DND-41 (cell line): ENCODE measurements at places on chromosomes 3 and 15.

DNA sequence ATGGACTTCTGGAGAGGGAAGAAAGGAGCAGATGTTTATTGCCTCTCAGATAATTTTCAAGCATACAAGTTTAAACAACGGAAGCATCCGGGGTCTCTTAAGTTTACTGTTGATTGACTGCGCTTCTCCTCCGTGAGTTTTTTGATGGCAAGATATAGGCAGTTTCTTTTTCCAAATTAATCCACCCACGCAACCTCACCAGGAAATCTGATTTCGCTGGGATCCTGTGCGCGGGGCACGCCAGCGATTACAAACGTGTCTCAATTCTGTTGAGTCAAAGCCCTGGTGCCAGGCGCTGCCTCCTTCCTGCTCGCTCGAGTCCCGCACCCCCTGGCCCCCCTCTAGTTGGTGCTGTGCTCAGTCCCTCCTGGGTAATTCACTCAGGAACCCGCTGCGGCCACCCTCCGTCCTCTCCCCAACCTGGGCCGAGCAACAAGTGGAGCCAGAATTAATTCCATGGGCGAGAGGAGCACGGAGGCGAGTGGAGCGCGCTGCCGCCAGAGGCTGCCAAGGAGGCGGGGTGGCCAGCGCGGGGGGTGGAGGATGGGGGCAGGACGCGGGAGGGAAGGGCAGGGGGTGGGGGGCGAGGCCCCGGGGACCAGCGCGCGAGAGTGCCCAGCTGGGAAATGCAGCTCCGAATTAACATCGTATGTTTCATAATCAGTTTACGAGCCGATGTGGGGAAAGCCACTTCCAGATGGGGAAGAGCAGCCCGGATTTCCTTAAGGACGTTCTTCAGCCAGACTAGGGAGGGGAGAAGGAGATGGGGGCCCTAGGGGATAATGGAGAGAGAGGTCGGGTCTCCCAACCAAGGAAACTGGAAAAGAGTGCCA, 6.0 kb downstream of the WNT5A start:
- DNase-seq = no peak

- DNase-seq = no peak
These were observed 35.0 kb upstream of the MGLL start for GRCh38 chr3:127857333-127857732.

GRCh38 chr15:29570121-29570947, 251.9 kb downstream of the TJP1 start:
- no peak for DNase-seq

- DNase-seq = no peak
These were observed 81.4 kb downstream of the DNAJB8 start for GRCh38 chr3:128385080-128385832.

GRCh38 chr3:50665081-50665840, 9.5 kb upstream of the DOCK3 start:
- DNase-seq = no peak

DNA sequence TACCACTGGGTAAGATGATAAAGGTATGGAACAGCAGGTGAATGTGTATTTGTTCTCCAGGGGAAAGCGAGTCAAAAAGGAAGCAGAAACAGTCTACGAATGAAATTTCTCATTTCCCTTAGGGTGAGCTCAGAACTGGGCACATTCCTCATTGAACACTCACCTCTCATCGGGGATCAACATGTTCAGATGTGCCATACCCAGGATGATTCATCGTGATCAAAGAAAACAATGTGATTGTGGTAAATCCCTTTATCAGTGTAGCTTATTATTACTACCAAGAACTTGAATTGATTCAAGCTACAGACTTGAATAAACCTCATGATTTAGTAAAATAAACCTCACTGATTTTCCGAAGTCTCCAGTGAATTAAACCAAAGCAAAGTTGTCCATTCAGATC, 72.1 kb downstream of the GJD2 start:
- DNase-seq = no peak

DNA sequence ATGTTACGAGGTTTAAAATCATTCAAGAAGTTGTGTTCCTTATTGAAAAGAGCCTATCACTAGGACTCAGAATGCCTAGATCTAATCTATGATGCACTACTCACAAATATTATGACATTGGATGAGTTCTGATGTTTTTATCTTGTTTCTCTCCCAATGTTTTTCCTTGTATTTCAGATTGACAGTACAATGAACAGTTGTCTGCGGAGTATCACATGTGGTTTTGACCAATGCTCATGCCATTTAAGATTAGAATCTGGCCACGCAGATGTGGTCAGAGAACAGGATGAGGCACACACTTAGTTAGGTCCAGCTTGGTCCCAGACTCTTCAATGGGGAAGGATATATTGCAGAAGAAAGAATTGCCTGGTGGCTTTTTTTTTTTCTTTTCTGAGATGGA, 25.6 kb upstream of the CCDC50 start:
- DNase-seq = no peak

DNA sequence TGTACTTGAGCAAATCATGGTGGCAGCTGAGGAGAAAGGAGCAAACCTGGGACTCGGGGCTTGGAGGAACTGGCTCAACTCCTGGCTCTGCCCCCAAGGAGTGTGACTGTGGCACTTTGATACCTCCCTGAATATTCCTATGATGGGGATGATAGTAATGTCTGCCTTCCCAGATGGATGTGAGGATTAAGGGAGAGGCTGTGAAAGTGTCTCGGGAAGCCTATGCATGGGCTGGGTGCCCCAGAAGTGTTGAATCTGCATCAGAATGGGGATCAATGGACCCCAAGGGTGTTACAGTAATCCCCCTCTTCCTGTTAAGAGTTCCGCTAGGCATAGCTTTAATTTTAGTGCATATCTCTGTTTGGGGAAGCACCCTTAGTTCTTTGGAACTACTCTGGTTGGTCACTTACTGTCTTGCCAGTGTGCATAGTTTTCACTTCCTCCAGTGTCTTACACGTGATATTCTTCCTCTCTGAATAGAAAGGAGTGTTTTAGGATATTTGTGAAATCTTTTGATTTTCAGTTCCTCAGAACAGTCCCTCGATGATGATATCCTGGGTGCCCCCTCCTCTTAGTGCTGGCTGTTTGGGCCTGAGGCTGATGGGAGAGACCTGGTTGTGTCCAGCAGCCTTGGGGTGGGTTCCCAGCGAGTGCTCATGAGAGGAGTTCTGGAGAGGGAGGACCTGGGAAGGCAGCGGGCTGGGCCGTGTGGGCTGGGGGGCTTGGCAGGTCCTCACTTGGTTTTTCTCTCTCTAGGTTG, 97.5 kb downstream of the CHDH start:
- no peak for DNase-seq

GRCh38 chr3:102510663-102511062, 75.8 kb downstream of the ZPLD1 start:
- DNase-seq = no peak

- no peak for DNase-seq
These were observed 30.9 kb upstream of the MRPS22 start for GRCh38 chr3:139312959-139313358.

DNA sequence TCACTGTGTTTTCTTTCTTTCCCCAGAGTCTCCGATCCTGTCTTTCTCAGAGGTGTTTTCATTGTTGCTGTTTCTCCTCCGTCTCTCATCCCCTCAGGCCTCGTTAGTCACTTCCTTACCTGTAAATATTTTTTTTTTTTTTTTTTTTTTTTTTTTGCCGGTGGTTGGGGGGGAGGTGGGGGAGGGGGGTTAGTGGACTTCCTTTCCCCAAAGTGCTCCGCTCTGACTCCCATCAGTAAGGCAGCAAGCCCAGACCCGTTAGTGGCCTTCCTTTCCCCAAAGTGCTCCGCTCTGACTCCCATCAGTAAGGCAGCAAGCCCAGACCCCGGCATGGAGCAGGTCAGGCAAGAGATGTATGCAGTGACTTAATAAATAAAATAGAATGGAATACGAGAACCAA, 97.1 kb upstream of the TNFAIP8L3 start:
- no peak for DNase-seq

DNA sequence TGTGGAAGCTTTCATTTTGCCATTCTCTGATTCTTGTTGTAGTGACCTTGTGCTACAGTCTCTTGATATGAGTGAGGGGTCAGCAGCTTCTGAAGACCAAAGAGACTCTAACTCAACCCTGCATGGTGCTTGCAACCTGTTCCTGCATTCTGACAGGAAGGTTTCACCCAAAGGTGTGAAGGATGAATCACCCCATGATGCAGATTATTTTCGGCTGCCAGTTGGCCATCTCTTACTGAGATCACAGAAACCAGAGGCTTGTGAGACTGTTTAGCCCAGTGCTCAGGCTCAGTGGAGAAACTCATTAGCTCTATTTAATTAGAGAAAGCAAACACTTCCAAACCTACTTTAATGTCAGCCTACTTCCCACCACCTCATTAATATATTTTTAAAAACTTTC, 29.2 kb upstream of the TPRG1 start:
- DNase-seq = no peak

DNA sequence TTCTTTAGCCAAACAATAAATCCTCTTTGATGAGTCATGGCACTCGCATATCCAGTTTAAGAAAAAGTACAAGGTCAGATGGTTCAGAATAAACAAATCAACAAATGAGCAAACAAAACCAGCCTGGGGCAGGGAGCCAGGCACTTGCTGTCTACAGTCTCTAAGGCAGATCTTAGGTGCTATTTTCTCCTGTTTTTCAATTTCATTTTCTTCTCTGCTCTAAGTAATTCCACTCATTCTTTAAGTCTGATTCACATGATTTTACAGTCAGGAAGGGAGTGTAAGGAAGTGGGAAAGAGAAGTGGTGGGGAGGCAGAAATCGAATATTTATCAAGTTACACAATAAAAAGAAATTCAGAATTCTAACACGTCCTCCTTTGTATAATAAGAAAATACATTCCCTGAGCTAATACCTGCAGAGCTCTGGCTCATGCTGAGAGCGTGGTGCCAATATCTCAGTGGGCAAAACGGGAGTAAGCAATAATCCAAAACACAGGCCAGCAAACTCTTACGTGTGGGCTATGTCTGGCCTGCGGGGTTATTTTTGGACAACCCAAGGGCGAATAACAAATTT, 298.6 kb downstream of the ADAMTS17 start:
- DNase-seq = no peak

DNA sequence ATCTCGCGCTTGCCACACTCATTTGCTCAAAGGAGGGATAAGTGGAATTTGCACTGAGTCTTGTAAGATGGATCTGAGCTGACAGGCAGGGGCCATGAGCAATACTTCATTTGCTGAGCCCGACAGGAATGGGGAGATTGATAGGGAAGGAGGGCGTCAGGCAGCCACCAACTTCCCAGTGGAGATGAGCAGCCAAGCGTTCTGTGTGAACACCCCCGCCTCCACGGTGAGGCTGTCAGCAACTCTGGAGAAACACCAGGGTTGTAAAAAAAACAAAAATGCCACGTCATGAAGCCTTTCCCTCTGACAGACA, 36.8 kb downstream of the TLE3 start:
- no peak for DNase-seq

DNA sequence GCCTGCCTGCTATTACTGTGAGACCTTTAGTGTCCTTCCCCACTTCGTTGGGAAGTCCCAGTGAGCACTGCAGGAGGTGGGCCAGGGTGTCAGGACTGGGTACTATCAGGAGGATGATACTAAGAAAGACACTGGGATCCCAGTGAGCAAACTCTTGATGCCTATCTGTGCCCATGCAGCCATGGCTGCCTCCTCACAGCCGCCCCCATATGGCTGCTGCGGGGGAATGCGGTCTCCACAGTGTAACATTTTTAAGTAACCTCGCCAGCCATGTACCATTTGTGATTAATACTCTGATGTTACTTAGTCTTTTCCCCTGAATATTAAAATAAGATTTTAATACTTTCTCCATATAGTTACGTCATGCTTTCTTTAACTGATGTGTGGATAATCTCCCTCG, 312.2 kb downstream of the RYR3 start:
- no peak for DNase-seq

DNA sequence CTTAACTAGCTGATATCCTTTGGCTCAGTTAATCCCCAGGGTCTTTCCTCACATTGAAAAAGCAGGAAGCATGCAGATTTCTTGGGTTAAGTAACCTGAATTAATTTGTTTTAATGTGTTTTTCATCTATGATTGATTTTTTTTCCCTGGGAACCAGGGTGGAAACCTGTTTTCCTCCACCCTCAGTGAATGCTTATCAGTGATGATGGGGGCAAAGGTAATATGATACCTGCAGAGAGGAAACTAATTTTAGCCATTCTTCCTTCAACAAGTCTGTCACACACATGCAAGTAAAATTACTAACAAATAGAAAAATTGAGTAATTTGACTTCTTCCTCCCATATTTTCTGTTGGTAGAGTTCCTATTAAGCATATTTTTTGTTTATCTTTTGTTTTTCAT, 5.9 kb downstream of the CASR start:
- no peak for DNase-seq

DNA sequence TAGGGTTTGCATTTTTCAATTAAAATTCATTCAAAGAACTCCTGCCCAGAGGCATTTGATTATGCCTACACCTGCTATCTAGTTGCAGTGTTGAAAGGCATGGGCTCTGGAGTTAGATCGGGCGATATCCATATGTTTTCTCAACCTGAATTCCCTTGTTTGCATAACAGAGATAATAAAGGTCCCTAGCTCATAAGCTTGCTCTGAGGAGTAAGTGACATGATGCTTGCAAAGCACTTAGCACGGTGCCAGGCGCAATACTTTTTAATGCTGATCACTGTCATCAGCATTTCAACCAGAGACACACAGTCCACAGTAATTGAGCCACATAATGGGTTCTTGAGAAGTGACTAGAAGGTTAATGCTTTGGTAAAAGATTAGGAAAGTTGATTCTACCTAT, 106.3 kb upstream of the SAMMSON start:
- no peak for DNase-seq

DNA sequence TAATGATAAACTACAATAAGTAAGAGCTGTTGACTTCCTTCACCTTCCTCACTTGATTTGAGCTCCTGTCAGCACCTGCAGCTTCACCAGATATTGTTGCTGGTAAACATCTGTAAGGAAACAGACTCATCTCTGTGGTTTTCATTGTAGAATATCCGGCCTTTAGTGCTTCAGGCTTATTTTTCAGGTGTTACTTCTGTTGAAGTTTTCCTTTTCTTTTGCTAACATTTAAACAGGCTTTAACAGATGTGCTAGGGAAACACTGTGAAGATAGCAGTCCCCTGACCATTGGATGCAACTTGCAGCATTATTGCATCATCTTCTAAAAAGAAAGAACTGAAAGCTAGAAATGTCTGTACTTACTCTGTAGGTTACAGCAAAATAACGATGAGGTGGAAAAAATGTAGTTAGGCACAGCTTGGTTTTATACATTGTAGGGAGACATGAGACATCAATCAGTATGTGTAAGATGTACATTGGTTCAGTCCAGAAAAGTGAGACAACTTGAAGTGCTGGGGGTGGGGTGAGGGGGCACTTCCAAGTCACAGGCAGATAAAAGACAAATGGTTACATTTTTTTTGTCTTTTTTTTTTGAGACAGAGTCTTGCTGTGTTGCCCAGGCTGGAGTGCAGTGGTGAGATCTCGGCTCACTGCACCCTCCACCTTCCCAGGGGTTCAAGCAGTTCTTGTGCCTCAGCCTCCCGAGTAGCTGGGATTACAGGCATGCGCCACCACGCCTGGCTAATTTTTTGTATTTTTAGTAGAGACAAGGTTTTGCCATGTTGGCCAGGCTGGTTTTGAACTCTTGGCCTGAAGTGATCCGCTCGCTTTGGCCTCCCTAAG, 10.2 kb downstream of the EDEM1 start:
- DNase-seq = peak; percentile 74
